A172 (cell line): ENCODE measurements at places on chromosomes 13 and 19.

GRCh38 chr19:47058621-47059022 lies 10.2 kb upstream of the TMEM160 start:
- DNase-seq = no peak

- no peak for DNase-seq
Observed at GRCh38 chr13:47372751-47373150, 475.9 kb upstream of the HTR2A start.

DNA sequence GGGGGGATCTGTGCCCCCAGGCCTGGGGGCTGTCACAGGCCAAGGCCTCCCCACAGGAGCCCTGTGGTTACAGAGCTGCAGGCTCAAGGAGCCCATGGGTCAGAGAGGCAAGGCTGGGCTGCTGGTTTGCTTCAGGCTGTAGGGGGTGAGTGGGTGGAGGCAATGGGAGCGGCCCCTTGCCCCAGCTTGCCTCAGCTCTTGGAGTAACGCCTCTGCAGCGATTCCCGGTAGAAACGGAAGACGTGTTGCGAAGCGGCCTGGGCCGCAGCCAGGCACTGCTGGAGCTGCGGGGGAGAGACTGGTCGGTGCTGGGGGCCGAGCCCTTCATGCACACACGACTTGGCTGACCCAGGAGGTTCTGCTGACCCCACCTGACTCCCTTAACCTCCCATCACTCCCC lies 10.1 kb downstream of the TMEM91 start:
- DNase-seq = no peak

GRCh38 chr13:99363949-99364348 lies 56.8 kb upstream of the GPR183 start:
- no peak for DNase-seq

DNA sequence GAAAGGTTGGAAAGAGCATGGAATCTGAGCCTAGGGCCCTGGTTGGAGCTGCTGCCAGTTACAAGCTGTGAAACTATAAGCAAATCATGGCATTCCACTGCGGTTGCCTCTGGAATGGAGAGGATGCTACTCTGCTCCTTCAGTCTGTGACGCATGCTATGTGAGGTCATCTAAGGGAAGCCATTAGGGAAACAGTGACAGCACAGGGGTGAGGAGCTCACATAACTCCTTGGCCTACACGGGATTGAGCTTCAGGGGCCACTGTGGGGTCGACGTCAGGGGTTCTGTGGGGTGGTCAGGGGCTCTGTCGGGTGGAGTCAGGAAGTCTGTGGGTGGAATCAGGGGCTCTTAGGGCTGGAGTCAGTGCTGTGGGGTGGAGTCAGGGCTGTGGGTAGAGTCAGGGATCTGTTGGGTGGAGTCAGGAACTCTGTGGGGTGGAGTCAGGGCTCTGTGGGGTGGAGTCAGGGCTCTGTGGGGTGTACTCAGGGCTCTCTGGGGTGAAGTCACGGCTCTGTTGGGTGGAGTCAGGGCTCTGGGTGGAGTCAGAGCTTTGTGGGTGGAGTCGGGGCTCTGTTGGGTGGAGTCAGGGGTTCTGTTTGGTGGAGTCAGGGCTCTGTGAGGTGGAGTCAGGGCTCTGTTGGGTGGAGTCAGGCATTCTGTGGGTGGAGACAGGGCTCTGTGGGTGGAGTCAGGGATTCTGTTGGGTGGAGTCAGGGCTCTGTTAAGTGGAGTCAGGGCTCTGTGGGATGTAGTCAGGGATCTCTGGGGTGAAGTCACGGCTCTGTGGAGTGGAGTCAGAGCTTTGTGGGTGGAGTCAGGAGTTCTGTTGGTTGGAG lies 35.8 kb upstream of the MEDAG start:
- DNase-seq = peak; percentile 98

GRCh38 chr19:19554074-19555023 lies 16.3 kb downstream of the CILP2 start:
- peak; percentile 27 for DNase-seq

- DNase-seq = no peak
Observed at GRCh38 chr13:98150832-98151479, 8.1 kb downstream of the FARP1 start.

- peak; percentile 6 for DNase-seq
Observed at GRCh38 chr13:32969516-32969941, 46.7 kb upstream of the KL start.

GRCh38 chr13:29570051-29570654 lies 25.3 kb downstream of the SLC7A1 start:
- DNase-seq = no peak

- DNase-seq = no peak
Observed at GRCh38 chr13:104961246-104961645, 1574.2 kb downstream of the EFNB2 start.

DNA sequence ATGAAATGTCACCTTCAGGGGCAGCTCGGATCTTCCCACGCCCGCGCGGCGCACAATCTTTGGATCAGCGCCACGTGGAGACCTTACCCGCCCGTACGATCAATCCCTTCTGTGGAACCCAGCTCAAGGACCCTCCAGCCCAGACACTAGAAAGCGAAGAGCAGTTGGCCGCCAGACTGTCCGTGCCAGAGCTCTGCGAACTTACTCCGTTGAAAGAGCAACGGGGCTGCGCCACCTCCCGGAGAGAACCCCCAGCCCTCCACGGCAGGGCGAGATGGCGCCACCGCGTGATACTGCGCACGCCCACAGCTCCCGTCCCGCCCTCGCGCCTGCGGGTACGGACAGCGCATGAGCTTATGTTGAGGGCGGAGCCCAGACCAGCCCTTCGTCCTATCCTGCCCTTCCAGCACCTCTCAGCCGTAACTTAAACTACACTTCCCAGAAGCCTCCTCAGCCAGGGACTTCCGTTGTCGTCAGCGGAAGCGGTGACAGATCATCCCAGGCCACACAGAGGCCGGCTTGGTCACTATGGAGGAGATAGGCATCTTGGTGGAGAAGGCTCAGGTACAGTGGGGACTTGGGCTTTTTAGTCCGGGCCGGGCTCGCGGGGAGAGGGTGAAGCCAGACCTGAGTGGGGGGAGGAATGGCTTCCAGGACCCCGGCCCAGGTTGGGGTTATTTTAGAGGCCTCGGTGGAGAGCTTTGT lies at the start of gene PSMC4:
TSS of gene PSMC4 (plus strand) at position 491 of the 705 bp plus-strand sequence. CDS start at position 529, 38 bp downstream.
- DNase-seq = peak; percentile 99

GRCh38 chr13:24281188-24282008 lies 28.0 kb upstream of the C1QTNF9 start:
- DNase-seq = no peak

- no peak for DNase-seq
Observed at GRCh38 chr19:1783874-1784273, 28.2 kb downstream of the ATP8B3 start.
